Uterus (tissue), 4 donors: ENCODE measurements at places on chromosomes 2 and 18. TPM values are rescaled to one million over a fixed set of nuclear protein-coding genes. Genes with fewer than 3 reads are reported as not detected.

GRCh38 chr18:27856820-27857219, 320.1 kb downstream of the CDH2 start:
- DNase-seq: no peak

- no peak for DNase-seq
Measured at GRCh38 chr2:9262671-9263171, 56.1 kb downstream of the ASAP2 start.

- no peak for DNase-seq
Measured at GRCh38 chr18:44818668-44819403, 138.1 kb downstream of the SETBP1 start.

RTP5 gene
- total RNA-seq: not detected

- no peak for DNase-seq
Measured at GRCh38 chr2:206920951-206921350, 18.4 kb upstream of the CPO start.

DNA sequence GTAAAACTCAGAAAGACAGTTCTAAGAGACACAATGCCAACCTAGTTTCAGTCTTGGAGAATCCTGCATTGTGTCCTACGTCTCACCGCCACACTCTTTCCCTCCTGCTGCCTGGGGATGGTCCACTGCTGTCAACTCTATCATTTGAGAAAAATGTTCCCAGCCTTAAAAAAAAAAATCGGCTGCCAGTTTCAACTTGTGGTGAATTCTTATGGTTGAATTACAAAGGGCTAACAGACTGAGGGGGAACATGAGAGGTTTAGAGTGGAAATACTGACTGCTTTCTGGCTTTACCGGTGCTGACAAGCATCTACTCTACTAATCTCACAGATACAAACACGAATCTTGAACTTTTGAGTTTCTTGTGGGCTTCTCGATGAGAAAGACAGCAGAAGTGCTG, 74.0 kb downstream of the NAB1 start:
- no peak for DNase-seq

HOXD12 gene
- not detected for total RNA-seq

- no peak for DNase-seq
Measured at GRCh38 chr2:106970471-106971261, 84.7 kb upstream of the ST6GAL2 start.

- DNase-seq: no peak
Measured at GRCh38 chr2:113895819-113896563, 6.1 kb downstream of the ACTR3 start.

GRCh38 chr2:97906307-97906706, 89.4 kb downstream of the TMEM131 start:
- DNase-seq: no peak

PDE1A gene
- total RNA-seq: 13.1 TPM

SAG gene
- total RNA-seq: not detected

ASB18 gene
- not detected for total RNA-seq

DNA sequence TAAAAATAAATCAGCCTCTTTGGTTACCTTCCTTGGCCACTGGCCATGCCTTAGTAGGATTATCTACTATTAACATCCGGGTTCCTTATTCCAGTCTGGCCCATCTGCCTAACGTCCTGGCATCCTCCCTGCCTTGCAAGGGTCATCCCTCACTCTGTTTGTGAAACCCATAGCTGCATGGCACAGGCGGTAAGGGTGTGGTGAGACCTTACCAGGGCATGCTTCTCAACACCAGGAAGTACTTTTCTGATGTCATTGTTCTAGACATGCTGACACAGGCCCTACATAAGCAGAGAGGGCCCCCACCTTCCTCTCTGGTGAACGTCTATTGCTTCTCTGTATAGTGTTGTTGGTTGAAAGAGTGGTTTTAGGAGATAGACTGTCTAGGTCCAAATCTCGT, 296.8 kb upstream of the SPRED2 start:
- DNase-seq: no peak

DNA sequence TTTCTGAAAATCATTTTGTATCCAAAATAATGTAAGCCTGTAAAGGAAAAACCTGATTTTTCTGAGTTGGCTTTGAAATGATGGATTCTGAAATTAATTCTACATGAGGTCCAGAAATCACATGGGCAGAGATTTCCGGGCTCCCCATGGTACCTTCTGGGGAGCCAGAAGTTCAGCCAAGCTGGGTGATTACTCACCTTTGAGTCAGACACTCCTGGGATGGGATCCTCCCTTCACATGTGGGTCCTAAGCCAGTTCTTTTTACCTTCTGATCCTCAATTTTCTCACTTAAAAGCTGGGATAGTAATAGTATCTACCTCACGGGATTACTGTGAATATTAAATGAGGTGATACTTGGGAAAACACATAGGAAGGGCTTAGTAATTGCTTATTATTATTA, 179.8 kb upstream of the EPAS1 start:
- DNase-seq: no peak

DSG4 gene
- not detected for total RNA-seq

GRCh38 chr2:59585655-59586054, 967.8 kb downstream of the BCL11A start:
- DNase-seq: no peak

DNA sequence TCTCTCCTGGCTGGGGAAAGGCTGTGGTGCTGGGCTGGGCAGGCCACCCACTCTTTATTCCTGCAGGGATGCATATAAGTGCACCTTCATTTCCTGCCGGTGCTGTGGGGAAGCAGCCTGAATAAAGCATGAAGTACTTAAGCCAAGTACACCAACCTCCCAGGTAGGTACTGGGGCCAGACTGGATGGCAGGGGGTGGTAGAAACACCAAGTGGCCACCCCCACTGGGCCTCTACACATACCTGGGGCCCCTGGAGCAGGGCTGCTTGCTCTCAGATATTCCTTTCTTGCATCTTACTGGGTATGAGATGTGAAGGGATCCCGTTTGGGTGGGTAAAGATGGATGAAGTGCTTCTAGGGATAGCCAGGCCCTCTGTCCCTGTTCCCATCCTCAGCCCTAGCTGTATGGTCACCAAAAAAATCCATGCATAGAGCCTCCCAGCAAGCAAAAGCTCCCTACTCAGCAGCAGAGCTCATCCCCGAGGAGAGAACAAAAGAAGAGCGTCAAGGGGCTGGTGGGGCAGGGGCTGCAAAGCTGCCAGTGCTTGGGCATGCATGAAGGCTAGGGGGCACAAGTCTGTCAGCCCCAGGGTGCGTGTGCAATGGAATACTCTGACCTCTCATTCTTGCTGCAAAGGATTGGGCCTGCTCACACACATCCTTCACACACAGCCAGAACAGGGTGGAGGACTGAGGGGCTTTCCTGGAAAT, 22.0 kb downstream of the CCT7 start:
- no peak for DNase-seq

DNA sequence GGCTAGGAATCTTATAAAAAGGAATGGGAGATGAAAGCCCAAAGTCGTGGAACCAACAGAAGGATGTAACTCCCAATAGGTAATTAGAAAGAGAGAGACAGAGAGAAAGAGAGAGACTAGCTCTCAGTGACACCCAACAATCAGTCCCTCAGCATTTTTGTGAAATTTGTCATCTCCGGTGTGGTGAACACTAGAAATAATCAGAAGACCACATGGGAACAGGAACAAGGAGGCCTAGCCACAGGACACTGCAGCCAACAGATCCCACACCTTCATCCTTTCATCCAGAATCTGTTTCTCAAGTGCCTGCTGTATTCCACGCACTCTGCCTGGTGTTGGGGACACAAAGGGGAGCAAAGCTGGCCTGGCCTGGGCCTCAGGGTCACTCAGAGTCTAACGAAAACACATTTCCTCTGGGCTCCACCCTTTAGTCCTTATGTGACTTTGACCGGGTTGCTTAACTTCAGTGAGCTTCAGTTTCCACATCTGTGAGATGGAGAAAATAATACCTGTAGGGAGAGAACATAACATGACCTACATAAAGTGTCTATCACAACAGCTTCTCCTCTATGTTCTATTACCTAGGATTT, 53.1 kb downstream of the EHD3 start:
- no peak for DNase-seq

- DNase-seq: no peak
Measured at GRCh38 chr2:63056107-63057050, 5.7 kb downstream of the OTX1 start.

GRCh38 chr2:170409164-170409535, 231.2 kb downstream of the MYO3B start:
- DNase-seq: peak; percentile 81

GRCh38 chr2:10413503-10413902, 34.6 kb downstream of the ODC1 start:
- DNase-seq: no peak

MCM6 gene
- 2.6 TPM for total RNA-seq

POTEC gene
- total RNA-seq: not detected

- DNase-seq: no peak
Measured at GRCh38 chr2:23550553-23550952, 165.6 kb downstream of the KLHL29 start.

- no peak for DNase-seq
Measured at GRCh38 chr18:76502551-76502950, 7.5 kb upstream of the ZNF516 start.

DNA sequence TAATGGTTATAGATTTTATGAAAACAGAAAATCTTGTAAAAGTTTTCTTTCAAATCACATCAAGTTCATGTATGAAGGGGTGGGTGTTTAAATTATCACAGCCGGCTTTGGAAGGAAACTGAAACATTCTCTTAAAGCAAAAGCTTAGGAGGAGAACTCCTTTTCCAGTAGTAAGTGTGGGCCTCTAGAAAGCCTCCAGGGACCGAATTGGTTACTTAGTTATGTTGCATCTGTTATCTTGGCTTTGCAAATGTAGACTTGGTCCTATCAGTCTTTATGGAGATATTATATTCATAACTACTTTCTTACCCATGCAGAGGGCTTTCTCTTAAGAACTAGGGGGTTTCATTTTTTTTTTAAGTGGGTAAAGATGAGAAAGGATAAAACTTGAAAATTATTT, 7.4 kb downstream of the NAB1 start:
- no peak for DNase-seq

ACSL3 gene
- total RNA-seq: 39.7 TPM

DNA sequence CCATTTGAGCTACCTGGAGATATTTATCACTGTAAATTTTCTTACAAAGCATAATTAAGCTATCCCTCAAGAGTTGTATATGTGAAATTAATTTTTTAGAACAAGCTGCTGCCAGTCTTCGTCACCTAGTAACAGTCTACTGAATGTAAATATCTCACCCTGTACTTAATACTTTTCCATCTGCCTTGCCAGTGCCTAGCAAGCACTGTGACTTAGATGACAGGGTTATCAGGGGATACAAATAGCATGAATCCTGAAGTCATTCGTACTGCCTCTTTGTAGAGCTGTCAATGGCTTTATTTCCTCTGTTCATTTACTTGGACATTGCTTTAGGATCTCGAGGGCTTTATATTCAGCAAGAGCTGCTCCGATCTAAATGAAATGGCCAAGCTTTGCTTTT, 763.6 kb downstream of the ADCYAP1 start:
- no peak for DNase-seq

NAT8 gene
- not detected for total RNA-seq

DNA sequence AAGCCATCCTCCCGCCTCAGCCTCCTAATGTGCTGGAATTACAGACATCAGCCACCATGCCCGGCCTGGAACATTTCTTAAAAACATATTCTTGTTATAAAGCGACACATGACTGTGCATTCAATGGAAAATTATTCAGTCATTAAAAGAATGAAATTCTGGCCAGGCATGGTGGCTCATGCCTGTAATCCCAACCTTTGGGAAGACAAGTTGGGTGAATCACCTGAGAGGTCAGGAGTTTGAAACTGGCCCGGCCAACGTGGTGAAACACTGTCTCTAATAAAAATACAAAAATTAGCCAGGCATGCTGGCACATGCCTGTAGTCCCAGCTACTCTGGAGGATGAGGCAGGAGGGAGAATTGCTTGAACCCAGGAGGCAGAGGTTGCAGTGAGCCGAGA, 21.6 kb upstream of the RPRD1A start:
- DNase-seq: no peak

DNA sequence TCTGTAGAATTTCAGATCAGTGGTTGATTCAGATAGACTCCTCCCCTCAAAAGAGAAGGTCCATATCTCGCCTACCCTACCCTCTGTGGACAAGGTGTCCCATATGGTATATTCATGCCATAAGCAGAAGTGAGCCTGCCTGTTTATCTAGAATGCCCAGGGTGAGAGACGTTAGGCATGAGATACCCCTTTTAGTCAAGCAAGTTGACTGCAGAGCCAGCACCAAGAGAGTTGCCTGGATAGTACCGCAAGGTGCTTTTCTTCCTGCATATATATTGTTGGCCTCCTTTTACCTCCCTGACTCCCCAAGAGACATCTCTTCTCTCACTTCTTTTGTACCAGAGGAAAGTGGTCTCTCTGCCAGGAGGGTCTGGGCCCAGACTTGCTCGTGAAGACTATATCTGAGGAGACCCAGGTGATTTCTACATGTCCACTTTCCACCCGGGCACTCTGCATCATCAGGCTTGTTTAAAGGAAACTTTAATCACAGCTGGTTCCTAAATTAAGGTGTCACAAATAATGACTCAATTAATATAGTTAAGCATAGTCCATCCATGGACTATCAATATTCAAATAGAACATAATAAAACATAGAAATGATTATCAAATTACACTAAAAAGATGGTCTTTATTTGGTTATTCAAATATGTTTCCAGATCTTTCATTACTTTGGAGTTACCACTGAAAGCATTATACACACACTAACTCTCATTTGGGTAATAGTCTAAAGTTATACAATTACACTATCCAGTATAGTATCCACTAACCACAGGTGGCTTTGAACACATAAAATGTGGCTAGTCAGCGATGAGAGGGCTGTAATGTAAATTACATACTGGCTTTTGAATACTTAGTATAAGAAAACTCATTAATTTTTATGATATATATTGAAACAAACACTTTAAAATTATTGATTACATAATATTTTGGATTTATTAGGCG, 4.1 kb downstream of the ITGA4 start:
- DNase-seq: no peak

- DNase-seq: no peak
Measured at GRCh38 chr2:8030573-8031303, 651.1 kb upstream of the ID2 start.

ZSWIM2 gene
- not detected for total RNA-seq

PREPL gene
- 101 TPM for total RNA-seq

GRCh38 chr2:70851704-70852103, 16.1 kb upstream of the CD207 start:
- no peak for DNase-seq

GPR75 gene
- total RNA-seq: 6.3 TPM

DNA sequence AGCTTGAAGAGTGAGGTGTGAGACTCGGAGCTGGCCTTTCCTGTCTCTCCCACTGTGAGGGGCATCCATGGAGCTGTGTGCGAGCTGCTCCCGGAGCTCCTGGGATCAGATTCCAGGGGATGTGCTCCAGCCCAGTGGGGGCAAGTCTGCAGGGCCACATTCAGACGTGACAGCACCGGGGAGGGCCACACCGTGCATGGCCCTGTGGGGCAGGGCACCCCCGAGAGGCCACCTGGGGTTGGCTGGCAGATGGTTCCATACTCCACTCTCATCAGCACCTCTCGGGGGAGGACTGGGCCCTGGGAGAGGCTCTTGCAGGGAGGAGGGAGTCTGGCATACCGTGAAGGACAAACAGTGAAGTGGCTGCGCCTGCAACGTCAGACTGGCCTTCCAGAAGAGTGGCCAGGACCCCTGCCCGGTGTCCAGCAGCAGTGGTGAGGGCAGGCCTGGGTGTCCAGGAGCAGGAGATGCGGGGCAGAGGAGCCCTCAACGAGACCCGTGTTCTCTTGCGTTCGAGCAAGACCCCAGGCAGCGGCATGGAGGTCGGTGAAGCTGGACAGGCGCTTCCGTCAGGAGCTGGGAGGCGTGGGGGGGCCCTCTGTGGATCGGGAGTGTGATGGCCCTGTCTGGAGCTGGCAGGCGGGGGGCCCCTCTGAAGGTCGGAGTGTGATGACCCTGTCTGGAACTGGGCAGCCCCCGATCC, 84.3 kb downstream of the ASB1 start:
- no peak for DNase-seq

GRCh38 chr2:174633623-174633930, 36.0 kb upstream of the WIPF1 start:
- DNase-seq: no peak
